NCI-H187 treated with DMSO at 0.1 percent for 48 hours (cell line): ENCODE measurements at places on chromosomes 3 and 15.

DNA sequence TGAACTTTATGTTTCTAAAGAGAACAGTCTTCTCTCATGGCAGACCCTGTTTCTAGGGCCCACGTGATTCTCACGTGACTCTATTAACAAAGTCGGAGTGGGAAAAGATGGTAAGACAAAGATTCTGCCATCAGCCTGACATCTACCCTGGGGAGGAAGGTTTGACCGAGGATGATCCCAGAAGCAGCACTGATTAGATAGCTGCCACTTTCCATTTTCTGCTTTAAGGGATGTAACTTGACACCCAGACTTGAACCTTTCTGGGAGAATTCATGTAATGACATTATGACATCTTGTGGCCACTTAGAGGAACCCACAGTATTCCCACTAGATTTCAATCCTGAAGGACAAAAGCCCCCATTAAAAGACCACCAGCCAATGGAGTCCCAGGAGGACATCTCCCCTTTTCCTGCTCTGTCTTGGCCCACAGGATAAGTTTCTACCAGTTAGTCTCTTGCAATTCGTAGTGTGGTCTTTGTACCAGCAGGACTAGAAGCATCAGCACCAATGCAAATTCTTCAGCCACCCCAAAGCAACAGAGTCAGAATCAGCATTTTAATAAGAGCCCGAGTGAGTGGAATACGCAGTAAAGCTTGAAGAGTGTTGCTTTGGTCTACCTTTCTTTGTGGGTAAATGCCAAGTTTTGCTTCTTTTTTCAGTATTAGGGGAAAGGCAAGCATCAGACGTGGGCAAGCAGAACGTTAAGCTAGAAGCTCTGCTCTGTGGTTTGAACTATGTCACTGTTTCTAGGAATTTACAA, 480.5 kb upstream of the PROK2 start:
- DNase-seq, result no peak

GRCh38 chr3:81581966-81582599, 179.4 kb downstream of the GBE1 start:
- no peak for DNase-seq

GRCh38 chr3:71107926-71108325, 475.6 kb downstream of the FOXP1 start:
- no peak for DNase-seq

DNA sequence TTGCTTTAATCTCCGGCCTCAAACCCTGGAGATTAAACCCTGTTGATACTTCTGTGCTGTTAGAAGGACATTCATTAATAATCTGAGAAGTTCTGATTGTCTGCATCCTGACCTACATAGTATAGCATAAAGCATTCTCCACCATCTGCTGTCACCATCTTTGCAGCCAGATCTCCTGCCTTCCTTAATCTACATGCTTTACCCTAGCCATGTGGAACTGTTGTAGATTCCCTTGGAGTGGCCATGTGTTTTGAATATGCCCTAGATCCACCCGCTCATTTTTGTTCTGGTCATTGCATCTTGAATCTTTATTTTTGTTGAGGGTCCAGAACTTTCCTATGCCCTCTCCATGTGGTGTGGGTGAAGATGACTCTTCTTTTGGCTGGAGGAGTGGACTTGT, 110.3 kb downstream of the OXSM start:
- DNase-seq, result no peak

GRCh38 chr3:81823086-81823485, 61.6 kb upstream of the GBE1 start:
- DNase-seq, result no peak

DNA sequence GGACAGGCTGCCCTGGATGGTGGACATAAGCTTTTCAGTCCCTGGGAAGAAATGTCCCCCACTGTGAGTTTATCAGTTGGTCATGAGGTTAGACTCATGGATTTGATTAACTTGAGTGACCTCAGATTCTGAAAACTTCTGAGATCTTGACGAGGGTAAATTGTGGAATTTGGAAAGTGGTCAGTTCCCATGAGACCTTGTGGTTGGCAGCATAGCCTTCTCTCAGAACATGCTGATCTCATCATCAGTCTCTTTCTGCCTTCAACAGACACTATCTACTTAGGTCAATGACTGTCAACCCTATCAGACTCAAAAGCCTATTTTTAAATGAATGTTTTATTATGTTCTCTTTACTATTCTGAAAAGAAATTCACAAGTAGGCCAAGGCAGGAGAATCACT, 45.6 kb upstream of the NDUFB4 start:
- no peak for DNase-seq

GRCh38 chr3:171365489-171365888, 94.7 kb downstream of the TNIK start:
- peak; percentile 43 for DNase-seq
